ENCODE measurements at places on chromosomes 11 and 22.

- no peak for DNase-seq
Measured at GRCh38 chr22:38461057-38461413, 6.0 kb upstream of the KCNJ4 start.

- DNase-seq, result peak; percentile 29
Measured at GRCh38 chr22:16915701-16916100, 90.5 kb upstream of the XKR3 start.

DNA sequence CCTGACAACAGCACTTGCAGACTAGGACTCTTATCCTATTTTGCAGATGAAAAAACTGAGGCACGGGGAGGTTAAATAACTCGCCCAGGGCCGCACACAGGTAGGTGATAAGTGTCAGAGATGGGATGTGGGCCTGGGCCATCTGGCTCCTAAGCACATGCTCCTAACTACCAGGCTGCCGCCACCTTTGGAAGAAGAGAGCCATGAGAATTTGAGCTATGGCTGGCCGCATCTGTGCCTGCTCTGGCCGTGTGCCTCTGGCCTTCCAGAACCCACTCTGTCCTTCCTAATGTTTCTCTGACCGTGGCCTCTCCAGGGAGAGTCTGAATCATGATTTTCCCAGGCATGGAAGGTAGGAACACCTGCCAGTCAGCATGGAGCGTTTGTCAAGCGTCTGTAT is 15.3 kb upstream of the IL2RB start:
- DNase-seq, result no peak

DNA sequence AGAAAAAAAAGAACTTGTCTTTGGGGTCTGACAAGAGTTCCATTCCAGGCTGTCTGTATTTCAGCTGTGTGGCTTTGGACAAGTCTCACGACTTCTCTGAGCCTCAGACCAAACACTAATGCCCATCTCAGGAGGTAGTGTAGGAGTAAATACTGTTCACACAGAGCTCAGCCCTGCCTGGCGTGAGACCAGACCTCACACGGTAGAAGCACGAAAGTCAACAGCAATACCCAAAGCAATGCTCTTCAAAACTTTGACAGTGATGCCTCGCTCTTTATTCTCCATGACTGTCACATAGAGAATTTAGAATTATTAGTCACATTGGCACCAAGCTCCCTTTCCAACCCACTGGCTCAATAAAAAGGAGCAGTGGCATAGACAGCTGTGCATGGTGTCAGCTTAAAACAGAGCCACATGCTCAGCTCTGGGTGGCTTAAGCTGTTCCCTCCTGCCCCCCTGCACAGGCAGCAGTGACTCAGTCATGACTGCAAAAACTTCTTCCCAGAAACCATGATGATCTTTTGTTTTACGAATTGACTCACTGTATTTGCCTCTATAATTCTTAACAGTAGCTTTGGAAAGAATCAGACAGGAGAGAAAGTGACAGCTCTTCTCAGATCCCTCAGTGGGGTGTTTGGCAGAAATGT is 74.0 kb upstream of the PHF21B start:
- peak; percentile 37 for DNase-seq

GRCh38 chr11:16613512-16614381 is 124.7 kb upstream of the C11orf58 start:
- DNase-seq, result peak; percentile 89

GRCh38 chr22:39175353-39176142 is 23.1 kb upstream of the CBX7 start:
- no peak for DNase-seq

DNA sequence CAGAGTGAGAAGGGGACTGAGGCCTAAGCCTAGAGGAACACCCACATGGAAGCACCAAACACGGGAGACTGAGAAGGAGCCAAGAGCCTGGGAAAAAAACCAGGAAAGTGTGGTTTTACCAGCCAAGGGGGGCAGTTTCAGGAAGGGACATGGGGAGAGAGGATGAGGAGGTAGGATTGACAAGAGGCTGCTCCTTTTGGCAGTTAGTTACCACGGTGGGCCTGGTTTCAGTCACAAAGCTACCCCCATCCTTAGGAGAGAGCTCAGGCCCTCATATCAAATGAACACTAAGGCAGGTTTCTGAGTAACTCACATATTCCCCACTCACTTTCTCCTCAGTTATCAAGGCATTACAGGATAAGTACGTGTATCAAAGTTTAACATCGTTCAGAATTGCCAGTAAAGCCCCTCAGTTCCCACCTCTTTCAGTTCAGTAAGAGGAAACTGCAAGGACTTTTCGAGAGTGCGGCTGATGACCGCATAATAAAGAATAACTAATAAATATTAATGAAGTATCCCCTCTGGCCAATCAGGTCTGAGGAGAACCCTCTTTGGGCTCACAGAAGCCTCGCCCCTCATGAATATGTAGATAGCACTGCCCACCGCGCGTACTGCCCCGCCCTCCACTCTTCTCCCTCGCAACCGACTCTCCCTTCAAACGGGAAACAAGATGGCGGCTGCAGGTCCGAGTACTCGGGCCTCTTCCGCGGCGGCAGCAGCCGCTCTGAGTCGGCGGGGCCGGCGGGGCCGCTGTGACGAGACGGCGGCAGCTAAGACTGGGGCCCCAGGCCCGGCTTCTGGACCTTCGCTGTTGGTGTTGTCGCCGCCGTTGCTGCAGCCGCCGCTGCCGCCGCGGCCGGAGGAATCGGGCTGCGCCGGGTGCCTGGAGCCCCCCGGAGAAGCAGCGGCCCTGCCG is at the start of gene RNF169:
Gene RNF169, plus strand, starts transcription at position 639 of the 916 bp plus-strand sequence. Its CDS starts 32 bp downstream, at position 671.
- DNase-seq, result peak; percentile 96

GRCh38 chr11:64120951-64121569 is 44.9 kb downstream of the MACROD1 start:
- DNase-seq, result peak; percentile 73

DNA sequence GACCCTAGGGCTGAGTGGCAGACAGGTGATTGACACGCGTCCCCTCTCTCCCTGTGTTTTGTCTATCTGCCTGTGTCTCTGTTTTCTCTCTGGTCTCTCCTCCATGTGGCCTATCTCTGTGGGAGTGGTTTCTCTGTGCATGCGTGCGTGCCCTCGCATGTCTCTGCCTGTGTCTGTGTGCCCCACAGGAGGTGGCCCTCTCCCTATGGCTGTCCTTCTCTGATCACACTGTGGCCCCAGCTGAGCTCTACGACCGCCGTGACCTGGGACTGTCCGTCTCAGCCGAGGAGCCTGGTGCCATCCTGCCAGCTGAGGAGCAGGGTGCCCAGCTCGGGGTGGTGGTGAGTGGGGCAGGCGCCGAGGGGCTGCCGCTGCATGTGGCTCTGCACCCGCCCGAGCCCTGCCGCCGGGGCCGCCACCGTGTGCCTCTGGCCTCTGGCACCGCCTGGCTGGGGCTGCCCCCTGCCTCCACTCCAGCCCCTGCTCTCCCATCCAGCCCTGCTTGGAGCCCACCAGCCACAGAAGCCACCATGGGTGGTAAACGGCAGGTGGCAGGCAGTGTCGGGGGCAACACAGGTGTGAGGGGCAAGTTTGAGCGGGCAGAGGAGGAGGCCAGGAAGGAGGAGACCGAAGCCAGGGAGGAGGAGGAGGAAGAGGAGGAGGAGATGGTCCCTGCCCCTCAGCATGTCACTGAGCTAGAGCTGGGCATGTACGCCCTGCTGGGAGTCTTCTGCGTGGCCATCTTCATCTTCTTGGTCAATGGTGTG is 11.6 kb downstream of the TMEM132A start:
- DNase-seq, result no peak

DNA sequence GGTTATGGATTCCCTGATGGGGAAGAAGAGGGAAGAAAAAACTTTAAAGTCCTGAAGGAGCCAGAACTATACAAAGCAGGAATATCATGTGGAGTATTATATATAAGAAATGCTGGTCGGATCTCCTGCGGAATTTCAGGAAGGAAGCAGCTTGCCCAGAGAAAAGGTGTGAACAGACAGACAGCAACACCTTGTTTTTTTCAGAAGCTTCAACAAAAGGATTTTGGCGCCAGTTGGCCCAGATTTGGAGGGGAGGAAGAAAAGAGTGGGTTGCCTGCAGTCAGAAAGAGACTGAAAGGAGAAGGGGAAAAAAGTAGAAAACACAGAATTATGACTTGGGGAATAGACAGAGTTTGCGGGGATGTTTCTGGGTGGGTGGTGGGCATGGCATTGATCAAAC is 45.2 kb downstream of the SEZ6L start:
- DNase-seq, result no peak

All from NCI-H82 (cell line).